ENCODE measurements at places on chromosomes 6 and 20.
A peak's percentile ranks its signal among the peaks of the same experiment; 100 is the strongest.

DNA sequence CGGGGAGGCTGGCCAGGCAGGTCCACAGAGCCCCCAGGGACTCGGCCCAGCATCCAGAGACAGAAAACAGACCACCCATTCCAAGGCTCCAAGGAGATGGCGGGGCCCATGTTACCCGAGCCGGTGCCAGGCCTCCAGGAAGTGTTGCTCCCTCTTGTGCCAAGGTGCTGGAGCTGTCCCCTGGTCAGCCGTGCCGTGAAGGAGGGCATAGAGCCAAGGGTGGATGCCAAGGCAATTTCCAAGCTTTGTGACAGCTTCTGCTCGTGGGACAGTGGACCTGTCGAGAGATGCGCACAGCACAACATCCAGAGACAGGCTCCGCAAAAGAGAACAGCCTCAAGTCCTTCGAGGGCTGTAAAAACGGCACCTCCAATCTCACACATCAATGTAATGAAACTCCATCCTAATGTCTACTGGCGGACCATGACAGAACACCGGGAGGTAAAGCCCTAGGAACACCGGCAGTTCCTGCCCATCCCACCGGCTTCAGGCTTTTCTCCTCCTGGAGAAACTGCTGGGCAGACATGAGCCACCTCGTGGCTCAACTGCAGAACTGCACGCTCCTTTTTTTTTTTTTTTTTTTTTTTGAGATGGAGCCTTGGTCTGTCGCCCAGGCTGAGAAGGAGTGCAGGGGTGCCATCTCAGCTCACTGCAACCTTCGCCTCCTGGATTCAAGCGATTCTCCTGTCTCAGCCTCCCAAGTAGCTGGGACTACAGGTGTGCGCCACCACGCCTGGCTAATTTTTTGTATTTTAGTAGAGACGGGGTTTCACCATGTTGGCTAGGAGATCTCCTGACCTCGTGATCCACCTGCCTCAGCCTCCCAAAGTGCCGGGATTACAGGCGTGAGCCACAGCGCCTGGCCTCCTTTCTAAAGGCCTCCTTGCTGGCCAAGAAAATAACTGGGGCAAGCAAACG lies 30.9 kb upstream of the AVP start:
- DNase-seq, result peak; percentile 95

DNA sequence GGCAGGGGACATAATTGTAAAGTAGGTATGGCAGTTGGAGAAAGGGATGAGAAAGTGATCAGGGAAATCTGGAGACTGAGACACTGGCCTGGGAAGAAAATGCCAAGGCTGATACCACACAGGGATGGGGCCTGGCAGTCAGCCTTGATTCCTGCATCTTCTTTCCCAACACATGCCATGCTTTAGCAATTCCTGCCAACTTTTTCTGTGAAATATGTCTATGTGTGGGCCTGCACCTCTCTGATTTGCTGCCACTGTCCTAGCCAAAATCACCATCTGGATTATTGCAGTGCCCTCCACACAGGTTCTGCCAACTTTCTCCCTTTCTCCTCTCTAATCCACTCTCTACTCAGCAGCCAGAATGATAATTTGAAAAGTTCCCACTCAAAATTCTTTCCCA lies 759.8 kb upstream of the CITED2 start:
- DNase-seq, result no peak

DNA sequence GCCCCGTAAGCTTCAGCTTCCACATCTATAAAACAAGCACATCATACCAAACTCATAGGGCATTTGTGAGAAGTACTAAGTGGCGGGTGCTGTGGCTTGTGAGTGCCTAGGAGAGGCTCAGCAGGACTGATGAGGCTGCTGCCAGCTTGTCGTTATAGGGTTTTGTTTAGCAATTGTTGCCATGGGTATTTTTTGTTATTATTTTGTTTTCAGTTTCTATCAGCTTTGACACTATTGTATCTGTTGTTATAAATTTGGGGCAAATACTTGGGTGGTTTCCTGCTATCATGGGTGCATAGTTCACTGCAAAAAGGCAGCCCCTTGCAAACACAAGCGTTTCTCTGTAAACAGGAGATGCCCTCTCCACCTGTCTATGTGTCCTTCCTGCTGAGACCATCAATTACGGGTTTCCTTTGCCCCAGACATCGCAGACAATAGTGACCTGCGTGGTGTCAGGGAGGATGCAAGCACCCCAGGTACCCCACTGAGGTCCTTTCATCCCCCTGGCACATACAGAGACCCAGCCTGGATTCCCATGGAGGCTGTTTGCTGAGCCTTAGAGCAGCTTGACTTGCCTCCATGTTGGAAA lies 3.1 kb upstream of the CCDC167 start:
- no peak for DNase-seq

- DNase-seq, result no peak
Observed at GRCh38 chr6:99490608-99491007, 24.6 kb downstream of the USP45 start.

DNA sequence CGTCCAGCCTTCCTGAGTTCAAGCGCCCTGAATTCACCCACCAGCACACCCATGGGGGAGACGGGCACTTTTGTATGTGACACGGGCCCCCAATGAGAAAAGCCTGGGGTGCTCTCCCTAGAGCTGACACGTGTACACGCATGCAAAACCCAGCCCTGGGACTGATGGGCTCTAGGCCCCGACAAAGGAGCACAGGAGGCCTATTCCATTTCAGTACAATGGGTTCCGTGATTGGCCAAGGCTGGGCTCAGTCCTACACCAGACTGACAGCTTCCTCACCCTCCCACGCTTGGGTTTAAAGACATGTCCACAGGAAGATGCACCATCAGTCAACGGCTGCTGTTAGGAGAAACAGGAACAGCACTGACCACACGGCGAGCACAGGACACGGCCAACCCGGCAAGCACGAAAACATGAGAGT lies 8.8 kb downstream of the ZBTB46 start:
- no peak for DNase-seq

DNA sequence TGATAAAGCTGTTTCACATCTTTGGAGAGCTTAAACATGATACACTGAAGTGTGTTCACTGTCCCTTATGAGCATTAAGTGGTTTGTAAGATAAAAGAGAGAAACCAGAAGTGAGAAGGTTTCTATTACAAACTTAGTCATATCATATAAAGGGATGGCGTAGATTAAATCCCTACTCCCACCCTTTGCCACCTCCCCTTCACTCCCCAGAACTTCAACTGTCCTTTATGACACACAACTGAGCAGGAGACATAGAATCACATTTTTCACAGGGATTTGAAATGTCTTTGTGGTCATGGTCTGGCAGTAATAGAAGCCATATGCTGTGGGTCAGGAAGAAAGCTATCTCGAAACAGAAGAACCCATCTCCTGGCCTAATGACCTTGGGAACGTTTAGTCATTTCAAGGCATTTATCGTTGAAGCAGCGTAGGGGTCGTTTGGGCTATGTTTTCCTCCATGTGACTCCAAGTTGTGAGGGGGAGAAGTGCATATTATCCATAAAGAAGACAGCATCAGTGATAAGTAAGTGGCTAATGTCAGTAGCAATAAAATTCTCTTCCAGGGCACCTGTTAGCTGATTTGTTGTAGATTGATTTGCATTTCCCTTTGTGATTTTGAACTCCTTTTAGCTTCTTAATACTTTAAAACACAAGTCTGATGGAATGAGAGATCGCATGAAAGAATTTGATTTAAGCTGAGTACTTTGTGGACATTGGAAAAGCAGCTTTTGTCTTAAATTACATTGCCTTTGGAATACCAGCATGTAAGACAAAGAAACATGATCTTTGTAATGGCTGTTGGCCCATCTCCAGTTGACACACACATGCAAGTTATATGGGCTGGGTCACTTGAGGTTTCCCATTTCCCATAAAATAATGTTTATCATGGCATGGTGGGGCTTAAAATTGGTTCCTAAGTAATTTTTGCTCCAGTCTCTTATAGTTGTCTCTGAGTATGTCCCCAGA lies 501.5 kb upstream of the FLRT3 start:
- DNase-seq, result no peak

- peak; percentile 83 for DNase-seq
Observed at GRCh38 chr6:156953479-156954146, 176.4 kb downstream of the ARID1B start.

DNA sequence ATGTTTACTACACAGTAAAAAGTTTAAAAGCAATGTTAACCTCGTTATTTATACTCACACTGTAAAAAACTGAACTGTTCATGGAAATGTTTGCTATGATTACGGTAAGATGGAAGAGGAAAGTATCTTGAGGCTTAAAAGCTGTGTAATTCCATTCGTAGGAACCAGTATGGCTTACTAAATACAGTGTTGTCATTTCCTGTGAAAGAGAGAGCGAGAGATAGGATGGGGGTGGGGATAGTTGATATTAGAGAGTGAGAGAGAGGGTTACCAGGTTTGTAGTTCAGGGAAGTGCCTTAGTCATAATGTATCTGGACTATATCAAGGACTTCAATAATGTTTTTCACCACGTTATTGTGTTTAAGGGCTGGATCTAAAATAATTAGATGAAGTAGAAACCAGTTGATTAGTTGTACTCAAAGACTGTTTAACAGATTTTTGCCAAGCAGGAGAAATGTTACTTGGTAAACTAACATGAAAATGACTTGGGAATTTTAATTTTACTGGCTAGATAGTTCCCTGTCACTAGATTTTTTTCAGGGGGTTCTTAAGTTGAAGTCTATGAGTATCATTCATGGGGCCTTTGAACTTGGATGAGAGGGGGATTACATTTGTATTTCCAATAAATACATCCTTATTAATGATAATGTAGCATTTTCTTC lies 30.4 kb downstream of the AFDN start:
- no peak for DNase-seq

- DNase-seq, result no peak
Observed at GRCh38 chr6:97081010-97081590, 156.6 kb downstream of the KLHL32 start.

DNA sequence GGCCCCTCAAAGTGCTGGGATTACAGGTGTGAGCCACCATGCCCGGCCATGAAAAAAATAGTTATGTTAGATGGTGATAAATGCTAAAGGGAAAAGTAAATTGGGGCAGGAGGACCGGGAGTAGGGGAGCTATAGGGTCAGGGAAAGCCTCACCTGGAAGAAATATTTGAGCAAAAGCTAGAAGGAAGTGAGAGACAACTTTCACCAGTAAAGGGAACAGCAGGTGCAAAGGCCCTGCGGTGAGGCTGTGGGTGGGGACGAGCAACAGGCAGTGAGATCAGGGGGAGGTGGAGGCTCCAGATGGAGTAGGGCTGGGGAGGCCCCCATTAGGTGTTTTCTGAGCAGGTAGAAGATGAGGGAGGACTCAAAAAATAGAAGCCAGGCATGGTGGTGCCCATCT lies 16.0 kb downstream of the BCAS4 start:
- DNase-seq, result no peak

DNA sequence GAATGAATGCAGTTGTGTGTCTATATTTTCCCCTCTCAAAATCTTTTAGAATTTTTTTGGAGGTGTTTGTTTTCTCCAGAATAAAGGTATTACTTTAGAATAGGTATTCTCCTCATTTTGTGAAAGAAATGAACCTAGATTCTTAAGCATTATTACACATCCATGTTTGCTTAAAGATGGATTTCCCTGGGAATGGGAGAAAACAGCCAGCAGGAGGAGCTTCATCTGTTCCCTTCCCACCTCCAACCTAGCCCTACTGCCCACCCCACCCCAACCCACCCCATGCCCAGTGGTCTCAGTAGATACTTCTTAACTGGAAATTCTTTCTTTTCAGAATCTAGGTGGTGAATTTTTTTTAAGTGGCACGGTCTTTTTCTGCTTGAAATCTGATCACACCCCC lies 127.8 kb downstream of the CD109 start:
- no peak for DNase-seq

DNA sequence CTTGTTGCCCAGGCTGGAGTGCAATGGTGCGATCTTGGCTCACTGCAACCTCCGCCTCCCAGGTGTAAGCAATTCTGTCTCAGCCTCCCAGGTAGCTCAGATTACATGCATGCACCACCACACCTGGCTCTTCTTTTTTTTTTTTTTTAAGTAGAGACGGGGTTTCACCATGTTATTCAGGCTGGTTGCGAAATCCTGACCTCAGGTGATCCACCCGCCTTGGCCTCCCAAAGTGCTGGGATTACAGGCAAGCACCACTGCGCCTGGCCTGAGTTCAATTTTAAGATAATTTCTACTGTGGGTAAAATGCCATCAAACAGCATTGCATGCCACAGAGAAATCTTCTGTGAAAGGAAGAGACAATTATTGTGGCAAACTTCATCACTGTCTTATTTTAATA lies 633.1 kb downstream of the KIF16B start:
- no peak for DNase-seq

GRCh38 chr20:19824861-19825260 lies 66.8 kb downstream of the RIN2 start:
- DNase-seq, result no peak

DNA sequence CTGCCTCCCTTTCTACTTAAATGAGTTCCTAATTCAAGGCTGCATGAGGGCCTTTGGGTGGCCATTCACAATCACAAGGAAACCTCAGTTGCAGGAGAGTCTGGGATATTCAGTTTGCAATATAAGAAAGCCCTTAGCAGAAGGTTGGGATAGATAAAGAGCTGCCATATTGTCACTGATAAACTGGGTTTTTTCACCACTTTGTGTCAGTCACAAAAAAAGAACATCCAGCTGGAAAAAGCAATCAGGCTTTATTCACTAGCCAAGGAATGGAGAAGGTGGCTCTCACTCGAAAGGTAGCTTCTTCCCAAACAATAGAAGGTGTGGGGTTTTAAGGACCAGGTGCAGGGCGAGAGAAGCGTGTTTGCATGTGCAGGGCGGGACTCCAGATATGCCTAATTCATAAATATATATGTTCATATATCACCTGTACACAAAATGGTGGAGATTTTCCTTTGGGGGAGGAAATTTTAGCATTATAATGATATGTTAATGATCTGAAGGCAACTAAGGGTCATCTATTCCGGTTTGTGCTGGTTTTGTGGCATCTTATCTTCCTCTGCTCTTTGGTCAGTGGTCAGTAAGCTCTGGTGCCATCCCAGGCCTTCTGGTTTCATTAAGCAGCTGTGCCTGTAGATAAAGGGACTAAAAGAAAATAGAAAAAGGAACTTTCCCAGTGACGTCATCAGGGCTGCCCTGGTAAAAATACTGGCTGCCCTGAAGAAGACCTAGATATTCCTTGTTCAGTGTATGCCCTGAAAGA lies 97.1 kb upstream of the IYD start:
- DNase-seq, result no peak

DNA sequence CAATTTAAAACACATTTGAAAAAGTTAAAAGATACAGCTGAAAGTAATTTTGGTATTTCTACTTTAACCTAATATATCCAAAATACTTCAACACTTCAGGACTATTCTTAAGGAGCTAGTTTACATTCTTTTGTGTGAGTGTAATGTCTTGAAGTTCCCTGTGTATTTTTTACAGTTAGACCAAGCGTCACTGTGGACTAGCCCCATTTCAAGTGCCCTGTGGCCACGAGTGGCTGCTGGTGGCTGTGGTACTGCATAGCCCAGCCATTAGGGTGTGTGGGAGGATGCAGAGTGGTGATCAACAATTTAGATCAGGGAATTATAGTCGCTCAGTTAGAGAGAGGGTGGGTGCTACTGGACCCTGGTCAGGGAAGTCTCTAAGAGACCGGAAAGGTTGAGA lies 869 bp upstream of the CST5 start:
- DNase-seq, result no peak

- DNase-seq, result no peak
Observed at GRCh38 chr6:65819152-65819551, 112.1 kb upstream of the EYS start.

- no peak for DNase-seq
Observed at GRCh38 chr6:103191391-103192093, 1668.2 kb downstream of the HACE1 start.
